ENCODE measurements at places on chromosomes 11 and 22. TPM values are rescaled to one million over a fixed set of nuclear protein-coding genes. Genes with fewer than 3 reads are reported as not detected.

The ARL14EP gene
- 28.2 TPM for total RNA-seq

The TRIM49 gene
- total RNA-seq = not detected

The PRSS23 gene
- 514 TPM for total RNA-seq

The FOLR3 gene
- total RNA-seq = not detected

The CCDC15 gene
- total RNA-seq = 1.6 TPM

The CST6 gene
- total RNA-seq = 0.85 TPM

The OR8D1 gene
- total RNA-seq = not detected

The RAB39A gene
- not detected for total RNA-seq

Measured in hair follicle dermal papilla cell (primary cell).